ENCODE measurements at places on chromosomes 7 and 10. TPM values are rescaled to one million over a fixed set of nuclear protein-coding genes. Genes with fewer than 3 reads are reported as not detected.

The ECHDC3 gene
- total RNA-seq = 5.7 TPM

DNA sequence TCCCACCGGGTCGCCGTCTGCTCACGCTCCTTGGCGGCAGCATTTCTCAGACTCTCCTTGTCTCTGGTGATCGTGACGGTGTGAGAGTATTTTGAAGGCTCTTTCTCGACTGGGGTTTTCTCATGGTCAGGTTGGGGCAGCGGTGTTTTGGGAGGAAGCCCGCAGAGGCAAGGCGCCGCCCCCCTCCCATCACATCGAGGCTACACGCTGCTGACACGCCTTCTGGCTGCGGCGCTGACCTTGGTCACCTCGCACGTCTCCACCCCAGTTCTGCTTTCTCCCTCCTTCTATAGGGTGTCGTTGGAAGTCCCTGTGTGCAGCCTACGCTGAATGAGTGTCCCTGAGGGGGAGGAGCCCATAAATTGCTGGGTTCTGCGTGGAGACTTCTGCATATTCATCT lies 55.2 kb downstream of the GLRX3 start:
- DNase-seq = no peak
- H3K27ac ChIP-seq = no peak overlapping the region
- peaks cover 4% of the 10 kb centered on the region for H3K36me3 ChIP-seq
- no peaks in the 10 kb centered on the region for H3K4me1 ChIP-seq
- no peaks in the 10 kb centered on the region for H3K27me3 ChIP-seq

DNA sequence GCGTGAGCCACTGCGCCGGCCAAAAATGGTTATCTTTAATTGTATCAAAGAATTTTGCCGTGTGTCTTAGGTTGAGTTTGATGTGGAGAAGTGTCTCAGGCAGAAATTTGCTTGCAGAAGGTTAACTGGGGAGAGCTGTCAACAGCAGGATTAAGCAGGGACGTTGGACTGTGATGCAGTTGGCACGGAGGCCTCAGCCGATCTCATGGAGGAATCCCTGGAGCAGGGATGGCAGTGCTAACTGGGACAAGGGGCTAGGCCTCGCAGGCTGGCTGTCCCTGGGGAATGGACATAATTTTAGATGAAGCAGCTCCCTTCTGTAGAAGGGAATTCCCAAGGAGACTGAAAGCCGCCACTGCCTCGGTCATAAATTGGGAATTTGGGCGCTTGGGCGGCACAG lies 12.3 kb upstream of the KIF5B start:
- no peaks in the 10 kb centered on the region for H3K27me3 ChIP-seq
- H3K27ac ChIP-seq = no peak overlapping the region
- no peak overlapping the region for H3K4me3 ChIP-seq
- peaks cover 3% of the 10 kb centered on the region for H3K4me1 ChIP-seq

DNA sequence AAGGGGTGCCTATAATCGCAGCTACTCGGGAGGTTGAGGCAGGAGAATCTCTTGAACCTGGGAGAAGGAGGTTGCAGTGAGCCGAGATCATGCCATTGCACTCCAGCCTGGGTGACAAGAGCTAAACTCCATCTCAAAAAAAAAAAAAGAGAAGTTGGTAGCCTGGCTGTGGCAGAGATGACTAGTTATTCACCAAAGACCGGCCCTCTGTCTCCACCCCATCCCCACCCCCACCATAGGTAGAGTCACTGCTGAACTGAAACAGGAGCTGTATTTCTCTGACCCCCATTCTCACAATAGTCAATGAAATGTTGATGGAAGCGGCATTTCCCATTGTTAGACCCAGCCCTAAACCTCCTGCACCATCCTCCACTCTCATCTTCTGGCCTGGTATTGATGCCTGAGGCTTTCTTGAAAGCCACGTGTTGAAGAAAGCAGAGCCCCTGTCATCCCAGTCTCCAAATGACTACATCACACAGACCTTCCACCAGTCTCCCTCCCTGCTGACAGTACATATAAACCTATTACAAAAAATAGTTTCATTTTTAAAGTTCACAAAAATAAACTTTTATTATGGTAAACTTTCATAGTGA lies 9.4 kb upstream of the PIK3CG start:
- H3K27ac ChIP-seq = no peak overlapping the region
- no peak for DNase-seq
- H3K4me3 ChIP-seq = no peak overlapping the region

GRCh38 chr7:135786911-135787310 lies 38.3 kb upstream of the FAM180A start:
- no peak for DNase-seq
- H3K4me1 ChIP-seq = peaks cover 4% of the 10 kb centered on the region

The ACTL6B gene
- not detected for total RNA-seq

The SLC26A4 gene
- total RNA-seq = 0.85 TPM

DNA sequence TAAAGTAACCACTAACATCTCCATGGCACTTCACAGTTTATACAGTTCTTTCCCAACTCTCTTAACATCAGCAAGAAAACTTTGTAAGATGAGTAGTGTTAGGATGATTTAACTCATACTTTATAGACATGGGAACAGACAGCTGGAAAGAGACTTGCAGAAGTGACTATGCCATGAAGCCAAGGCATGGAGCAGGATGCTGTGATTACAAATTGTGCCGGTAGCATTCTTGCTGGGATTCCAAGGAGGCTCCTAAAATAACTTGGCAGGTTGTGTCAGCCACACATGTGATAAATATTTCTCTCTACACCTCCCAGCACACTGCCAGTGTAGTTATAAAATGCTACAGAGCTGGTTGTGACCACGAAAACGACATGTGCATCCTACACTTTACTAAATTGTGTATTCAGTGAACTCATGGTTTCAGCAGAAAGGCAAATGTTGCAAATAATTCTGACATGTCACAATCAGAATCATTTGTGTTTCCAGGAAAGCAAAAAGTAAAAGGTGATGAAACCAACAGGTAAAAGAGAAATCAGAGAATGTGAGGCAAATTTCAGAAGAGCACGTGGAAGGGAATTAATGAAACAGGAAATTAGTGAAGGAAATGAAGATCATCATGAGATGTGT lies 5.6 kb upstream of the CYP3A4 start:
- DNase-seq = no peak
- H3K4me1 ChIP-seq = no peaks in the 10 kb centered on the region
- H3K4me3 ChIP-seq = no peak overlapping the region
- no peak overlapping the region for H3K27ac ChIP-seq
- H3K36me3 ChIP-seq = no peaks in the 10 kb centered on the region

DNA sequence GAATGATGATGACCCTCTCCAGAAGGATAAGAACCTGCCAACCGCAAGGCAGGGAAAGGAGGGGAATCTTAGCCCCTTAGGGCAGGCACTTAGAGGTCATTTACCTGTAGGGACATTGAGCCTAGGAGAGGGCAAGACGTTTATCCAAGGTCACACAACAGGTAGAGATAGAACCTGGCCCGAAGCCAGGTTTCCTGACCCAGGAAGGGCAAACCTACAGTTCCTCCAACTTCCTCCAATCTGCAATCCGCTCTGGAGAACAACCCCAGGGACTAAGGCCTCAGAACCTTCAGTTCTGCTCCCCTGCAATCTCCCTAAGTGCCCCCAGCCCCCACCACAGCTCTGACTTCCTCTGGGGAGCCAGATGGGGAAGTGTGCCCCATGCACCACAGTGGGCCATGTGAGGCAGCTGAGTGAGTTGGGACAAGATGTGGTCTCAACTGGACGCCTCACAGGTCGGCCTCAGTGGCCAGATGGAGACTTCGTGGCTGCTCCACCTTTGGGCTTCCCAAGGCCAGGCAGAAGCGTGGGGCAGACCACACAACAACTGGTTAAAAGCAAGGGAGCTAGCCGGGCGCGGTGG lies 1.4 kb upstream of the PSAP start:
- peak; percentile 69 for DNase-seq
- H3K27me3 ChIP-seq = no peaks in the 10 kb centered on the region
- no peak overlapping the region for H3K27ac ChIP-seq
- peaks cover 43% of the 10 kb centered on the region for H3K4me1 ChIP-seq
- no peak overlapping the region for H3K4me3 ChIP-seq

DNA sequence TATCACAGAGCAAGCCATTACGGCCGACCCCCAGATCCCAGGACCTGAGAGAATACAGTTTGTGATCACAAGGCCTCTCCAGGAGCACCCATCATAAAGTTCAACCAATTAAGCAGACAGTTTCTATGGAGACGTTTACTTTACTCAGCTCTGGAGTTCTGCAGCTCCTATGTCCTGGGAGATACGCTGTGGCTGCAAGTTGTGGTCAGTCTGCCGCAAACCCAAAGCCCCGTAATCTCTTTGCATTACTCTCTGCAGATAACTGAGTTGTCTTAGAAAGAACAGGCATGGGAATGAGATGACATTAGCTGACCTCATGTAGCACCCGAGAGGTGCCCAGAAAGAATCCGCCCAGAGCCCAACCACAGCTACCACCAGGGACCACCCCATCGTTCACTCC lies 305.1 kb downstream of the FGFR2 start:
- H3K36me3 ChIP-seq = no peaks in the 10 kb centered on the region
- DNase-seq = no peak
- peaks cover 8% of the 10 kb centered on the region for H3K27me3 ChIP-seq
- H3K4me1 ChIP-seq = no peaks in the 10 kb centered on the region

The NPY gene
- total RNA-seq = not detected

GRCh38 chr10:97849687-97850402 lies at the start of gene GOLGA7B:
Gene GOLGA7B (plus strand): TSS chr10:97849843. CDS start chr10:97850304, 461 bp downstream.
- DNase-seq = no peak
- no peaks in the 10 kb centered on the region for H3K36me3 ChIP-seq
- H3K4me3 ChIP-seq = peak within 1 kb of the TSS; percentile 59
- H3K27me3 ChIP-seq = peaks cover 46% of the 10 kb centered on the region
- H3K4me1 ChIP-seq = peaks cover 14% of the 10 kb centered on the region

The KIAA1217 gene
- total RNA-seq = 12.4 TPM

DNA sequence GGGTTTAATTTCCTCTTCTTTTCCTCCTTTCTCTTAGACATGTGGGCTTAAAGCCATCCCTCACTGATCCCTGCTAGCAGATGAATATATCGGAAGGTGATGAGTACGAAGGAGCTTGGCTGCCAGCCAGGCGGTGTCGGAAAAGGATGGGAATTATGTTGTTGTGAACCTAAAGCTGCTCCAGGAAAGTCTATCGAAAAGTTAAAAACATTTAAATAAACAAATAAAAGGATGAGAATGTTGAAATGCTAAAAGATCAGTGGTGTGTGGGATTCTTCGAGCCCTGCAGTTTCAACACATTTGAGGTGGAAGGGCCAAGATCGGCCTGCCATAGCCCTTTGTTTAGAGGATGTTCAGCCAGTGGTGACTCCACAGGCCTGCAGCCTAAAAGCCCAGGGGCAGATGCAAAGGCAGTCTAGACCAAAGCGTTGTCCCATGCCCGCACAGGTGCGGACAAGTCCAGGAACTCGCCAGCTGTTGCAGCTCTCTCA lies 107.9 kb downstream of the JCAD start:
- H3K4me1 ChIP-seq = peaks cover 75% of the 10 kb centered on the region
- no peak for DNase-seq
- H3K36me3 ChIP-seq = no peaks in the 10 kb centered on the region
- H3K4me3 ChIP-seq = no peak overlapping the region

DNA sequence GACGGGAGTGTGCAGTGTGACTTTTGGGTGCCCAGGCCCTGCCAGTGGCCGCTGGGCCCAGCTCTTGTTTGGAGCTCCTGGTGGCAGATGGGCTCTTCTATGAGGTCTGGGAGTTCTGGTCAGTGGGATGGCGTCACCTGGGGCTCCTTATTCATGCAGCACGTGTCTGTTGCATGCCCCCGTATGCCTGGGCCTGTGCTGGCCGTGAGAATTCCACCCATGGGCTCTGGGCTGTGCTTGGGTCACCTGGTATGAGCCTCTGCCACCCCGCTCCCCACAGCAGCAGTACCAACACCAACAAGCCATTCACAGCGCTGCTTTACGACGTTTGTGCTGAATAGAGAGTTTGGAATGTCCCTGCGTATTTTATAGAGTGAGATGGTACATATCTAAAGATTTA lies 27.1 kb downstream of the INPP5A start:
- no peaks in the 10 kb centered on the region for H3K36me3 ChIP-seq
- H3K4me3 ChIP-seq = no peak overlapping the region

The BAIAP2L1 gene
- 12.4 TPM for total RNA-seq

GRCh38 chr7:151491859-151492258 lies 27.8 kb downstream of the RHEB start:
- no peaks in the 10 kb centered on the region for H3K27me3 ChIP-seq
- H3K4me1 ChIP-seq = peaks cover 62% of the 10 kb centered on the region
- no peak overlapping the region for H3K4me3 ChIP-seq
- DNase-seq = no peak
- peaks cover 12% of the 10 kb centered on the region for H3K36me3 ChIP-seq
- peak overlapping the region; percentile 5 for H3K27ac ChIP-seq

The LEP gene
- not detected for total RNA-seq
